ENCODE measurements at places on chromosomes 6 and 20.

GRCh38 chr6:105981002-105981887 is 104.9 kb upstream of the PRDM1 start:
- DNase-seq: peak; percentile 59

DNA sequence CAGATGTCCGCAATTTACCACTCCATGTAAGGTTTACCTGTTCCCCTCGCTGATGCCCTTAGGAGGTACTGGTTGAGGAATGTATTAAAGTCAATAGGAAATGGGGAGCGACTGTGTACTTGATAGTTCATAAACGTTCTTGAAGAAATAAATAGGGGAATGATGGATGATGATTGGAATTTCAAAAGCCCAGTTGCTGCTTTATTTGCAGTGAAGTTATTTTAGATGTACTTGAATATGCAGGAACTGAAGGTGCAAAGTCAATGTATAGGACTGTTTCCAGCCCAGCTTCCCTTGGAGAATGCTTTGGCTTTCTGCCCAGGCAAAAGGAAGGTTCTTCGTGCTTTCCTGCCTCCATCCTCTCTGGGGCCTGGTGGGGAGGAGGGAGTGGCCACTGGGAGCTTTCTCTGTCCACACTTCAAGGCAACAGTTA is 19.8 kb downstream of the ADGRF5 start:
- DNase-seq: no peak

- no peak for DNase-seq
These were observed 18.5 kb downstream of the FRMD1 start for GRCh38 chr6:168060521-168060931.

DNA sequence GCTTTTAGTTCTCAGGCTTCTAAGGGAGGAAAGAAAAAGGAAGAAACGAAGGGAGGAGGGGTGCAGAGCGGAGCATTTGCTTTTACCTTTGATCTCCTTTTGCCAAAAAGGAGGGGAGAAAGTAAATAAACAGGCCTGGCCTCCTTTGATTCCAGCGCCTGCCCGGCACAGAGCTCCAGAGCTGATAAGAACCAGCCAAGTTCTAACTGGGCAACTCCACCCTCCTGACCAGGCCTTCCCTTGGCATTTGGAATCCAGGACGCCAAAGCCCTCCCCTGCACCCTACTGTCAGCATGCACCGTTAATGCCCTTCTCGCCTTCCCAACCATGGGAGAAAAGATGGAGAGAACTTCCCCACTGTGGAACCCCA is 120.8 kb upstream of the PTPN1 start:
- no peak for DNase-seq

DNA sequence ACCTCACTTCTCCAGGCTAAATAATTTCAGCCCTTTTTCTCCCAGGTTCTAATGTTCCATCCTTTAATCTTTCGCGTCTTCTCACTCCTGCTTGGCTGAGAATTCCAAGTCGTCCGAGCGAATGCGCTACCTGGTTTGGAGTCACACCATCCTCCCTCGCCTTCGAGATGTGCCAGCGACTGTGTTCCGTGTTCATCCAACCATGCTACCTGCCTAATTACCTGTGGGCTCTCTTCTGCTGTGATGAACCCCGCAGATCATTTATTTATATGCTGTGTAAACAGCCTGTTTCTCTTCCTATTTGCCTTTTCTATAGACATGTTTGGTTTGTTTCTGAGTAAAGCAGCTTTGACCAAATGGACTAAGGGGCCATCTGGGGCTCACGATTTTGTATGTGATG is 83.5 kb upstream of the TMEM181 start:
- DNase-seq: no peak

- no peak for DNase-seq
These were observed 23.9 kb downstream of the EDN1 start for GRCh38 chr6:12313992-12314589.

DNA sequence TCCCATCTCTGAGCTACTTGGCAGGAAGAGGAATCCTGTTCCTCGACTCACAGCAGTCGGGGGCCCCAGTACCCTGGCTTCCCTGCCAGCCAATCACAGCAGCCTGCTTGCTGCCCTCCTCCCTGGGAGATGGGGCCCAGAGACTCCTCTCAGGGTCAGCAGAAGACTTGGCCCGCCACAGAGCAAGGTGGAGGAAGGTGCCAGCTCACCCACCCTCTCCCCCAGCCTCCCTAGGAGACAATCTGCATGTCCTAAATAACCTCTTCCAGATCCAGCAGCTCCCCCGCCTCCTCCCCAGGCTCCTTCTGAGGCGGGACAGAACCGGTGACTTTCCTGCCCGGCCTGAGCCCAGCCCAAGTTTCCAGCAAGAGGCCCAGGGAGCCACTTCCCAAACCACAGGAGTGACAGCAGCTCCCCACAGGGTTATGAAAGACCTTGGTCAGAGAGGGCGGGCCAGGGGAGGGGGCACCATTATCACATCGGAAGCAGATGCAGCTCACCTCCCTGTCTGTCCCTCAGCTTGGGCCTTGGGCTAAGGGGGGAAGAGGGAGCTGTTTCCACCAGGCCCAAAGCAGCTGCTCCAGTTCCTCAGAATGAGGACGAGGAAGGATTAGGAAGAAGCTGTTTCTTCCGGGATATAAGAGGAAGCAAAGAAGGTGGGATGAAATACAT is 2.3 kb downstream of the CCND3 start:
- peak; percentile 84 for DNase-seq

GRCh38 chr6:168640768-168641167 is 199.8 kb downstream of the SMOC2 start:
- no peak for DNase-seq

- no peak for DNase-seq
These were observed 55.5 kb downstream of the JARID2 start for GRCh38 chr6:15301179-15302006.

DNA sequence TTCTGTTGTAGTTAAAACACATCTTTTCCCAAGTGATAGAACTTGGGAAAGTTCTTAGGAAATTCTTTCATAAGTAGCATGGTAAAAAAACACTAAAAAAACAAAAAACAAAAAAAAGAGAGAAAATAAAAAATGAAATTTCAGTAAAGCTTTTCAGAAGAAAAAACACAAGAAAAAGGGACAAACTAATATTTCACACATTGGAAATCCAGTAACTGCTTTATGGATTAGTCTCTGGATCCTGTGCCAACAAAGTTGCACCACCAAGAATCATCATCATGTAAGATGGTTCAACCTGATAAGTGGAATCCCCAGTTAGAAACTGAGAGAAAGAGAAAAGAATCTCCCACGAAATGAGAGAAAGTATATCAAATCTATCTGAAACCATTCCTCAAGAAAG is 144.2 kb downstream of the GMDS start:
- no peak for DNase-seq

GRCh38 chr6:150659046-150659763 is 59.5 kb downstream of the PLEKHG1 start:
- no peak for DNase-seq

GRCh38 chr20:12237772-12238171 is 320.1 kb downstream of the BTBD3 start:
- DNase-seq: no peak

GRCh38 chr20:49750611-49751396 is 37.1 kb upstream of the B4GALT5 start:
- DNase-seq: no peak

GRCh38 chr20:50238081-50238800 is 47.6 kb downstream of the CEBPB start:
- no peak for DNase-seq

DNA sequence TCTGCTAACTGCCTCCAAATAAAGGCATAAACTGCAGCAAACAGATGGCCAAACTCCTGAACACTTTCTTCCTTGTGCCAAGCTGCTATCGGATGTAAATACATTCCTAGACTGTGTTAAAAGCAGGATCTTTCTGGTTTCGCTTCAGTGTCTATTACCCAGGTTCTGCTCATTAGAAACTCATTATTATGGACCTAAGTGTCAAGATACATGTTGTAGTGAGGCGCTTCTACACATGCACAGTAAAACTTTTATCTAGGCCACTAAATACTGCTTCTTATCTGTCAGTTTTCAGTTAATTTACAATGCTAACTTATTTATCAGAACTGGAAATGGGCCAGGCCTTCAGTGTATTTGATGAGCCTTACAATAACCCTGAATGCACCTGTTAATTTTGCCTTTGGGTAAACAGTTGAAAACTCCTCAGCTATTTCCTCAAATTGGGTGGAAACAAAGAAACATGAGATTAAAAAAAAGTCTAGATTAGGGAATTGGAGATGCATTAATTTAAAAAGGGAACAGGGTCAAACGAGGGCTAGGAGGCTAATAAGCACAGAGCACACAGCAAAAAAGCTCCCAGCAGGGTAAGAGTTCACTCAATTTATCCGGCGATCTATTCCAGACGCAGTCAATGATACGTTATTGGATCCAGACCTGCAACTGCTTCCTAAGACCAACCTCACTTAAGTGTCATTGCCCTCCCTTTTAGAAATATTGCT is 240.6 kb downstream of the FOXC1 start:
- no peak for DNase-seq

DNA sequence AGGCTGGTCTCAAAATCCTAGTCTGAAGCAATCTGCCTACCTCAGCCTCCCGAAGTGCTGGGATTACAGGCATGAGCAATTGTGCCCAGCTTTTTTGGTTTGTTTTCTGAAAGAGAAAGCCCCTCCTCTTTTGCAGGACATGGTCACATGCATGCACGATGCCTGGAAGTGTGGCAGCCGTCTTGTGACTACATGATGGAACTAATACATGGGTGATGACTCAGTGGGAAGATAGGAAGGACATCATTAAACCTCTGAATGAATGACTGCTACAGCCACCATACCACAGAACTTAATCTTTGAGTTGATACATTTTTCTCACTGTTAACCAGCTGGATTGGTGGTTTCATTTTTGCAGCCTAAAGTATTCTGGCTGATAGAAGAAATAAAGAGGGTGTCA is 13.4 kb upstream of the CTNNBL1 start:
- no peak for DNase-seq

- no peak for DNase-seq
These were observed 96.5 kb downstream of the PLEKHG1 start for GRCh38 chr6:150696190-150696589.

- no peak for DNase-seq
These were observed 27.1 kb downstream of the ID4 start for GRCh38 chr6:19864285-19864684.

DNA sequence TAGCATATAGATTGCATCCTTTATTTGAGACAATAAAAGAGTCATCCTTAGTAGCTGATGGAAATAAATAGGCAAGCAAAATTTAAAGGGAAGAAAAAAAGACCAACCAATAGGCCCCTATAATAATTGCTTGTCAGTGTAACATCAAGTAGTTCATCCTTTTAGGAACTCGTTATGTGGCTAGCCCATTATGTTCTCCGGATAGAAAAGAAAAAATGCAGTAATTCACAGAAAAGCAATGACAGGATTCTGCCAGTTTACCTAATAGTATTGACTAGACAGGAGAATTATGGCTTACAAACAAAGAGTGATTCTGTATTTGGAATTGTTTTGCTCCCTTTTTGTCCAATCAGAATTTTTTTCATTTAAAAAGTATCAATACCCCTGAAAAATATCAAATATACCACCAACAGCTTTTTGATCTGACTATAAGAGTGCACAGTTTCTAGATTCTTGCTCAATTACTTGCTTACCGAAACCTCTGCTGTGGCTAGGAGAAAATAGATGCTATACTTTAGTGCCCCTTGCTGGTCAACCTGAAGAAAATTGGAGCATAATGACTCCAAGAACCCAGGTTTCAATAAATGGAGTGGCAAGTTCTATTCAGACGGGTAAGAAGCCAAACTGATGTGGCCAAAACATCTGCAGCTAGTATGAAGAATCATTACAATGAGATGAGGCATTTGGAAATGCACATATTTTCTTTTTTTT is 91.5 kb upstream of the SASH1 start:
- no peak for DNase-seq

DNA sequence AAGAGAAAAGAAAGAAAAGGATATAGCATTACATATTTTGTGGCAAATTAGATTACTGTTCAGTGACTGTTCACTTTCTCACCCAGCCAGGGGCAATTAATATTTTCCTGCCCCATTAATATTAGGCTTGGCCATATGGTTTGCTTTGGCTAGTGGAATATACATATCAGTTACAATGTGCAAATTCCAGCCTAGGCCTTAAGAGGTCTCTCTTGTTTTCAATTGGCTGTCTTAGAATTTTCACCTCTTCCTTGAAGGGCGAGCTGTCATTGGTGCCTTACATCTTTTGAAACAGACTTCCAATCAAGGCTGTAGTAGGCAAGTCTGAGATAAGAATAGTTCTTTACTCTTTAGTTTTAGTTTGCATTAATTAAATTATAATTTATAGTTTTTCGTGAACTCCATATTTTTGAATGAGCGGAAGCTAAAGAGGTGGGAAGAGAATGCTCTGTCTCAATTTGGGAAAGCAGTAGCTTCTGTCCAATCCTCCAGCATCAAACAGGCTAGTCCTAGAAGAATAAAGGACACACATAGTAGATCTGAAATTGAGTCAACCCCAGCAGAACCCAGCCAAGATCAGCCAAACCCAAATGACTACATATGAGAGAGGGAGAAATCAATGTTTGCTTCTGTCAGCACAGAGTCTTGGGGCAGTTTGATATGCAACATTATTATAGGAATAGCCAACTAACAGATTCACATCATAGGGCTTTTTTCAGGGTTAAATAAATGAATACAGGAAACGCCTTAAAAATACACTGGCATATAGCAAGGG is 6.3 kb upstream of the CSNK2A1 start:
- no peak for DNase-seq

DNA sequence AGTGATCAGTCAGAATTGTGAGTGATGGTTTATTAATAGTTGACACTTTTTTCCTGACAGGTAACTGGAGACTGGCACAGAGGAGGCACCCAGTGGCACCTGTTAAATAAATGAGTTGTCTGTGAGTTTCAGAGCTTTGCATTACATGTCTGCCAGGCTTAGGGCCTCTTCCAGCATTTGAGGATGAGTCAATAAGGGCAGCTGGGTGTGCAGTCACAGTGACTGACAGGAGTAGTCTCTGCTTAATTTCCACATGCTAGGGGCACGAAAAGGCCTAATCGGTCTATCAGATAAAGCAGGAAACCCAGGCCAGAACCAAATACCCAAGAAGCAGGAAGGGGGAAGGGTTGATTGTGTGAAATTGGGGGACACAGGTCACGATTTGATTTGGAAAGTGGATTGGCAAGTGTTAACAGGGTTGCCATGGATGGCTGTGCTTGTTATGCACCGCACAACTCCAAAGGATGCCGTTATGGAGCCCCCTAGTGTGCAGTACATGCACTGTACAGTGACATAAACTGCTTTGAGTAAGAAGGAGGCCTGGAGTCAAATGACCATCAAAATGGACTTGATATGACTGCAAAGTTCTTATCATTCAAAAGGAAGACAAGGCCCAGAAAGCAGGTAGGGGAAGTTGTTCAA is 111.9 kb upstream of the GGTLC1 start:
- DNase-seq: peak; percentile 57

GRCh38 chr20:50487397-50487796 is 22.8 kb upstream of the PTPN1 start:
- DNase-seq: no peak

Data from activated naive CD4-positive, alpha-beta T cell treated with anti-CD3 and anti-CD28 coated beads, Interleukin-2, amount 50 U/mL, for 72 hours (primary cell).